ENCODE measurements at places on chromosomes 4 and X. TPM values are rescaled to one million over a fixed set of nuclear protein-coding genes. Genes with fewer than 3 reads are reported as not detected.

USP51 gene
- total RNA-seq = 1.1 TPM

DNA sequence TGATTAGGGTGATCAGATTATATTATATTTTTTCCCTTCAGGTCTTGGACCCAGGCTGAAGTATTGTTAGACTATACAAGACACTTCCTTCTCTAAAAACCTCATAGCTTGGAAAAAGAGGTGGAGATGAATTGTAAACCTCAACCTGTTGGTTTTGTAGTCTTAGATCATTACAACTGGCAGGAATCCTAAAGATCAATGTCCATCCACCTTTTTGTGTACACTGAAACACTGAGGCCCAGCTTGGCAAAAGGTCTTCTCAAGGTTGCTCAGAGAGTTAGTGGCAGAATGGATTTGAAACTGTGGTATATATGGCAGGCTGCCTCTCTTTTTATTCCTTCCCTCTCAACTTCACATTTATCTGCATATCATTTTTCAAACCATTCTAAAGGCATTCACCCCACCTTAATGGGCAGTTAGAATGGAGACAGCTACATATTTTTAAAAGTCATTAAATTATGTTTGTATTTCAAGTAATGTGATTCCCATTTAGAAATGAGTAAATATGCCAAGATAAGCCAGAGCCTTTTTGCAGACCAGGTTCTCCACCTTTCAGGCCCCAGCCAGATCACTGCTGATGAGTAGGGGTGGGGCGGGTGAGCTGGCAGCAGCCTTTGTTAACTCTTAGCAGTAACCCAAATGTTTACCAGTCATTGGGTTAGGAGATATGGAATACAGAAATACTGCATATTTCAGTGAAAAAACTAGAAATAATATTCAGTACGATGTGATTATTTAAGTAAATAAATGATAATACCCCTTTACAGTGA is 243.2 kb upstream of the F9 start:
- H3K27ac ChIP-seq = no peak overlapping the region
- no peaks in the 10 kb centered on the region for H3K27me3 ChIP-seq
- no peaks in the 10 kb centered on the region for H3K36me3 ChIP-seq
- H3K4me3 ChIP-seq = no peak overlapping the region
- no peaks in the 10 kb centered on the region for H3K4me1 ChIP-seq

DNA sequence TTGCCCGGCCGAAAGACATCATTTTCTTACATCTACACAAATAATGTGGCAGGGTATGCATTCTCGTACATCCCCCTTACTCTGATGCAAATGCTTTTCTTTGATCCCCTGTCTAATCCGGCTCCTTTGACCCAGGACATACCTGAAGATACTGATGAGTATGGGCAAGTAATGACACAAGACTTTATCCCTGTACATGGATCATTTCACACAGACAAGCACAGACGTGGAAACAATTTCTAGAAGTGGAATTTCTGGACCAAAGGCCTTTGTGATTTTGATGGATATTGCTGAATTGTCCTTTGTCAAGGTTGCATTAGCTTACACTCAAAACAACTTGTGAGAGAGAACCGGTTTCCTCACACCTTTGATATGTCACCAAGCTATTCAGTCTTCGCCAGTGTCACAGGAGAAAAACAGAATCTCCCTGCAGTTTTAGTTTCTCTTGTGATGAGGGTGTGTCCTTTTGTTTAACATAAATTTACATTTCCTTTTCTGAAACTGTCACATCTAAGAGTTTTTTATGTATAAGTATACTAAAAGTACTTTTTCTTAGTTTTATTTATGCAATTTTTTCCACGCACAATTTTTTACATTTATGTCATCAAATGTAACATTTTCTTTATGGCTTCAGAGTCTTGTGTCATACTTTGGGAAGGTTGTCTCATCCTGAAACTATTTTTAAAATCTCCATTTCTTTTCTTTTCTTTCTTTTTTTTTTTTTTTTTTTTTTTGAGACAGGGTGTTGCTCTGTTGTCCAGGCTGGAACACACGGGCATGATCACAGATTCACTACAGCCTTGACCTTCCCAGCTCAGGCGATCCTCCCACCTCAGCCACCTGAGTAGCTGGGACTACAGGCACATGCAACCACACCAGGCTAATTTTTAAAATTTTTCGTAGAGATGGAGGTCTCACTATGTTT is 25.2 kb downstream of the RWDD4 start:
- H3K27ac ChIP-seq = peak overlapping the region; percentile 84
- H3K4me3 ChIP-seq = no peak overlapping the region
- no peak for DNase-seq
- peaks cover 45% of the 10 kb centered on the region for H3K4me1 ChIP-seq
- no peaks in the 10 kb centered on the region for H3K27me3 ChIP-seq

DNA sequence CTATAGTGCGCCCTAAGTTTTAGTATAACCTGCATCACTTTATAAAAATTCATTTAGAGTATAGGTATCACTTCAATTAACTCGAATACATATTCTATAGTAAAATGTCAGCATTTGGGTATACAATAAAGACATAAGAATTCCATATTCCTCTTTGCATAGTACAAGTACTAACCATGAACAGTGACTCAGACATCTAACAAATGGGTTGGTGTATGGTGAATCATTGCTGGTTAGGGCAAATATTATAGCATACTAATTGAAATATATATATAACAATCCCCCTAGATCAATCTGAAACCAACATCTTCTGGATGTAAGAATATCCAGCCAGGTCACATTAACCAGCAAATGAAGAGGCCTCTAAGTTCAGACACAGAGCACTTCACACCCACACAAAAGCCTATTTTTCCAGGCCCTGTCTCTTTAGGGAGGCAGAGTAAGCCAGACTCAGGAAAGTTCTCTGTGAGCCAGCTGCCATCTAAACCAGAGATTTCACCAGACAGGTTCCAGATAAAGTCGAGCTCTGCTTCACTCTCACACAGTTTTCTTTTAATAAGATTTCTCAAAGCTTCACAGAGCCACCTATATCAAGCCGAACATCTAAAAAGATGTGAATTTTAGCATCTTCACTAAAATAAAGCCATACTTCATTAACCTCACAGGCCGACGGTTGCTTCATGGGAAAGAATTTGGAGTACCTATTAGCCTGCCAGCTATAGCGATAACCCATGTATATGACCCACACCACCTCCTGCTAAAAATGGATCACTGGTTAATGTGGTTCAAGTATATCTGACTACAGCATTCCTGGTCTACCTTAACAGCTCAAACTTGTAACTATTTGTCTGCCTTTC is 200.0 kb upstream of the FTHL17 start:
- no peak for DNase-seq
- H3K27me3 ChIP-seq = no peaks in the 10 kb centered on the region
- H3K36me3 ChIP-seq = no peaks in the 10 kb centered on the region
- no peak overlapping the region for H3K27ac ChIP-seq
- H3K4me3 ChIP-seq = no peak overlapping the region

DNA sequence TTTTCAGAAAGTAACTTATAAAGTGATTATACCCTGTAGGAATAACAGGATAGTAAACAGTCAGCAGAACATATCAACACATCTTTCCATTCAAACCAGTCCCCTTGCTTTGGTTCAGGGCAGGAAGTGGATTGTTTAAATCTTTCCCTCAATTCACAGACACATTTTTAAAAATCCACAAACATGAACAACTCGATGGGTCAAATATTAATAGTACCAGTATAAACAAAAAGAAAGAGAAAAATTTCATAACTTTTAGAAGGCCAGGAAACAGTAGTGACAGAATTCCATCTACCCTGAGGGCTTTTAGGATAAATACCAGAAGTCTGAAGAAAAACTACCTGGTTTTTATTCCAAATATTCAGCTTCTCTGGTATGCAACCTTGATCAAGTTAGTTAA is 1072.8 kb upstream of the PABPC4L start:
- H3K27ac ChIP-seq = peak overlapping the region; percentile 81
- peak overlapping the region; percentile 14 for H3K4me3 ChIP-seq
- H3K27me3 ChIP-seq = no peaks in the 10 kb centered on the region
- peaks cover 45% of the 10 kb centered on the region for H3K4me1 ChIP-seq

All from chondrocyte (in vitro differentiated cells).